ENCODE measurements at places on chromosomes 5 and 9. TPM values are rescaled to one million over a fixed set of nuclear protein-coding genes. Genes with fewer than 3 reads are reported as not detected.

GRCh38 chr9:98810102-98810842 is 2.8 kb downstream of the GALNT12 start:
- DNase-seq = no peak

- no peak for DNase-seq
These were observed 62.8 kb downstream of the GNA14 start for GRCh38 chr9:77585335-77585786.

- no peak for DNase-seq
These were observed 258.6 kb downstream of the ASTN2 start for GRCh38 chr9:117156144-117156688.

DNA sequence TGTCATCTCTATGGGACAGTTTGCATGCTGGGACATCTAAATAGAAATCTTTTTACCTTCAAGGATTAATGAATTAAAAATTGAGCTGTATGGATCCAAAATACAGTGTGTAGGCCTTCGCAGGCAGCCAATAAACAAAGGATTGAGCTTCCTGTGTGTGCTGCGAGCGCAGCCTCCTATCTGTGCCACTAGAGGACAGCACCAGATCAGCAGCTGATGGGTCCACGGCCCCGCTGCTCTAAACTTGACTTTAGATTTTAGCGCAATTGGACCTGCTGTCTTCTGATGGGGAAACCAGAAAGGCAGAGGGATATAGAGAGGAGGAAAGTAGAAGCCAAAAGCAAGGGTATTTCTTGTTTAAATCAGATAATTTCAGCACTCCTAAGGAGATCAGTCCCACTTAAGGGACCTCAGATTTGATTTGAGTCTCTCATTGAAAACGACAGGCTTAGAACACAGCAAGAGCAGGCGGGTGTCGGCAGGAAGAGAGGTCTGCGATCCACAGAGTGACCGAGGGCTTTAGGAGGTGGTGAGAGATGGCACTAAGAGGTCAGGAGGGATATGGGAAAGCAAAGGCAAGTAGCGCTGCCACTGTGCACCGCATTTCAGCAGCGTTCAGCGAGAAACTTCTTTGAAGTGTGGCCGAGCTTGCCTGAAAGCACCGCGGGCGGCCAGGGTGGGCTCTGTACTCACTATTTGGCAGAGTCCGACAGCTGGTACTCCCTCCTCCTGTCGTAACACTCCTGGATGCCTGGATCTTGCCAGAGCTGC is 214.3 kb downstream of the GNA14 start:
- peak; percentile 67 for DNase-seq

DNA sequence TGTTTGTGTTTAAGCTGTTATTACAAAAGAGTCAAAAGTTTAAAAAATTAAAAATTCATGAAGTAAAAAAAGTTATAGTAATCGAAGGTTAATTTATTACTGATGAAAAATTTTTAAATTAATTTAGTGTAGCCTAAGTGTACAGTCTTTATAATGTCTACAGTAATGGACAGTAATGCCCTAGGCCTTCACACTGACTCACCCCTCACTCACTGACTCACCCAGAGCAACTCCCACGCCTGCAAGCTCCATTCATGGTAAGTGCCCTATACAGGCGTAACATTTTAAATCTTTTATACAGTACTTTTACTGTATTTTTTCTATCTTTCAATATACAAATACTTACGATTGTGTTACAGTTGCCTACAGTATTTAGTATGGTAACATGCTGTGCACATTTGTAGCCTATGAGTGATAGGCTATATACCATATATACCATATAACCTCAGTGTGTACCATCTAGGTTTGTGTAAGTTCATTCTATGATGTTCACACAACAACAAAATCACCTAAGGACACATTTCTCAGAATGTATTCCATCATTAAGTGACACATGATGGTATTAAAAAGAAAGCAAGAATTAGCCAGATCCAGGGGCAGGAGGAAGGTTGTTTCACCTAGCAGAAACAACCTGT is 40.1 kb downstream of the DCAF10 start:
- DNase-seq = peak; percentile 84

GRCh38 chr9:18890372-18890771 is 142.6 kb downstream of the SAXO1 start:
- DNase-seq = peak; percentile 66

Gene PLEKHG4B
- 9.9 TPM for total RNA-seq

Gene PCDHGB3
- 0.54 TPM for total RNA-seq

Gene FBP2
- total RNA-seq = not detected

Gene CCL28
- not detected for total RNA-seq
